ENCODE measurements at places on chromosomes 11 and 22.

DNA sequence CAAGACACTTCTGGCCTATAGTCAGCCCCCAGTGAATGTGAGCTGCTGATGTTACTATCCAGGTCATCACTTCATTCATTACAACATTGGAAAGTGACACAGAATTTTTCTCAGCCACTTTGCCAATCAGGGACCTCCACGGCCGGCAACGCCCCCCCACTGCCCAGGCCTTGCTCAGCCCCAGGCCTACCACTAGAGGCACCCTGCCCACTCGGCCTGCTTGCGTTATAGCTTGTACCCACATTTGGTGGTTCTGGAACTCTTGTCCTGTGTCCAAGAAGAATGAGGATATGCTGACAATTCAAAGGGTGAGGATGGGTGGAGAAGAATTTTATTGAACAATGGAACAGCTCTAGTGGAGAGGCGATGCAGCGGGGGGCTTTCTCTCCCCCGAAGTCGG lies 96.2 kb downstream of the TSPAN18 start:
- no peak for DNase-seq

- DNase-seq = no peak
Observed at GRCh38 chr11:68569357-68569756, 108.8 kb downstream of the PPP6R3 start.

- no peak for DNase-seq
Observed at GRCh38 chr11:29119116-29119515, 897.7 kb downstream of the KCNA4 start.

GRCh38 chr22:26302726-26303125 lies 126.3 kb upstream of the ASPHD2 start:
- DNase-seq = no peak

- DNase-seq = no peak
Observed at GRCh38 chr11:36238881-36239280, 50.3 kb downstream of the COMMD9 start.

DNA sequence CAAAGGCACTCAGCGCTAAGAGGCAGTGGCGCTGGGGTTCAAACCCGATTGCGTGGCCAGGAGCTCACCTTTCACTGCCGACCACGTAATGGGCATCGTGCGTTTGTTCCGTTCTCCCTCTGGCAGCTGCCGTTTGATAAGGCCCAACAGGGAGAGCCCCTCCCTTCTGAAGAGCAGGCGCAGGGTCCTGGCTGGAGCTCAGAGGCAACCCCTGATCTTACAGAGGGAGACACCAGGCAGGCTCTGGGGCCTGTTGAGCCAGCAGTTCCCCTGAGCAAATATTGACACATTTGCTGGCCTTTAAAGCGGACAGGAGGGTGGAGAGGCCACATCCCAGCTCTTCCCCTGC lies 11.7 kb upstream of the C1QTNF6 start:
- DNase-seq = no peak

DNA sequence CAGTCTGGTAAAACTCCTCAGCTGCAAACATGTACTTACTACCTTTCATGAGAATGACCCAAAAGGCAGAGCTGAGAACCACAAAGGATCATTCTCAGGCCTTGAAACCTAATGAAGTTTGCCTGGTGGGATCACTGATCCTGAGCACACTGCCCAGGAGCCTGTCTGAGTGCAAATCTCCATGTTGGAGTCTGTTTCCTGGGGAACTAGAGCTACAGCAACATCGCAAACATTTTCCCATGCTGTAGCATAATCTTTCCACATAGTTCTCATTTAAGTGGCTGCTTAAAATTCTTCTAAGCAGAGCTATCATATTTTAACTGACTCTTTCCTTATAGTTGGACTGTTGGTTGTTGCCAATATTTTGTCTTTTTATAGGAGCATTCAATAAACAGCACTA lies 58.5 kb downstream of the GUCY1A2 start:
- no peak for DNase-seq

GRCh38 chr11:96049426-96049825 lies 125.5 kb upstream of the MTMR2 start:
- DNase-seq = no peak
